ENCODE measurements at places on chromosomes 5 and 9.
A peak's percentile ranks its signal among the peaks of the same experiment; 100 is the strongest.

DNA sequence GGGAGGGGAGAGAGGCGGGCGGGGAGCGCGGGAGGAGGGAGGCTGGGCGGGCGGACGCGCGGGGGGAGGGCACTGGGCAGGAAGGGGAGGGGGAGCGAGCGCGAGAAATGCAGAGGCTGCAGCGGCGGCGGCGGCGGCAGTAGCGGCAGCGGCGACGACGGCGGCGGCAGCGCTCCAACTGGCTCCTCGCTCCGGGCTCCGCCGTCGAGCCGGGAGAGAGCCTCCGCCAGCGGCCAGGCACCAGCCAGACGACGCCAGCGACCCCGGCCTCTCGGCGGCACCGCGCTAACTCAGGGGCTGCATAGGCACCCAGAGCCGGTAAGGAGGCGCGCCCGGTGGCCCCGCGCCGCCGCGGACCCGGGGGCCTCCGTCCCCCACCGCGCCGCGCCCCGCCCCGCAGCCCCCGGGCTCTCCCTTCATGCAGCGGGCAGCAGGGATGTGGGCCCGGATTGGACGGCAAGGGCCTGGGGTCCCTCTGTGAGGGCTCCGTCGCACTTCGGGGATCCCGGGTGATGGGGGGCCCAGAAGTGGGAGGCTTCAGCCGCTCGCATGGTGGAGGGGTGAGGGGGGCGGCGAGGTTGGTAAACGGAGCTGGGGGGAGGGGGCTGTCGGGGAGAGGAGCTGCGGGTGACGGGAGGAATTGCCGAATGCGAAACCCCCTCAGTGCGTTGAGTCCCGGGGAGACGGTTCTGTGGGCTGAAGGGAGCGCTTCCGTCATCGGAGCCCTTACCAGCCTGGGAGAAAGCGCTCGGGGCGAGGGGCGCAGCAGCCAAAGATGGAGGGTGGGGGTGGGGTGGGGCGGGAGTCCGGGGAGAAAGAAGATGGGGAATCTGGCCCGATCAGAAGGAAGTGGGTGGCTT lies at the start of gene BASP1:
TSS of gene BASP1 (plus strand) at position 139 of the 860 bp plus-strand sequence. CDS start 57,586 bp downstream, outside the sequence.
- H3K27ac ChIP-seq, result no peak within 1 kb of the TSS
- peak within 1 kb of the TSS; percentile 61 for H3K4me3 ChIP-seq
- peaks cover 23% of the 10 kb centered on the region for H3K27me3 ChIP-seq
- H3K36me3 ChIP-seq, result peaks cover 1% of the 10 kb centered on the region

DNA sequence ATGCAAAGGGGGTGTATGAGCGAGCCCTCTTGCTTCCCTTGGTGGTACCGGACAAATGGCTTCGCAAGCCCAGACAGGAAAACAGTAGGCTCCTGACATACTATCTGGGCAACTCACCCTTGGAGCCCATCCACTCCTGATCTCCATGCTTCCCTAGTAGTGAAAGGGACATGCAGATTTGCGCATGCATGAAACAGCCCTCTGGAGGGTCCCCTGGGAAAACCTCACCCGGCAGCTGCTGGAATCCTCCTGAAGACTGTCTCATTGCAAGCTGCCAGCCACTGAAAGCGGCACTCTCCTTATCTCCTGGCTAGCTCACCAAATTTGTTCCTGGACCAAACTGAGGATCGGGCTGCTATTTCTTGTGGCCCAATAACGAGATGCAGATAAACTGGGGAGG lies 10.2 kb downstream of the ZNF169 start:
- H3K27ac ChIP-seq, result no peak overlapping the region
- DNase-seq, result no peak
- H3K27me3 ChIP-seq, result no peaks in the 10 kb centered on the region

DNA sequence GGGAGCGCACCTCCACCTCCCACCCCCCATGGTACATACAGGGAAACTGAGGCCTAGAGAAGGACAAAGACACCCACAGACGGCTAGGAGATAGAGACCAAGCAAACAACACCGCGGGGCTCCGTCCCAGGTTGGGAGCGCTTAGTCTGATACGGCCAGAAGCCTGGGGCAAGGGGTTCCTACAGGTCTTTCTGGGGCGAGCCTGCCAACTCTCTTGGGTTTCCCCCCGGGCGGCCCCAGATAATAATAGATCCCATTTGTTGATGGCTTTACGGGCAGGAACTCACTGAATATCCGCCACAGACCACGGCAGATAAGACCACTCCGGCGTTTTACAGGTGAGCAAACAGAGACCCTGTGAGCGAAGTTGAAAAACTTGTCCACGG lies 5.0 kb upstream of the EBF1 start:
- H3K27ac ChIP-seq, result no peak overlapping the region
- H3K4me3 ChIP-seq, result no peak overlapping the region
- H3K4me1 ChIP-seq, result peaks cover 32% of the 10 kb centered on the region

DNA sequence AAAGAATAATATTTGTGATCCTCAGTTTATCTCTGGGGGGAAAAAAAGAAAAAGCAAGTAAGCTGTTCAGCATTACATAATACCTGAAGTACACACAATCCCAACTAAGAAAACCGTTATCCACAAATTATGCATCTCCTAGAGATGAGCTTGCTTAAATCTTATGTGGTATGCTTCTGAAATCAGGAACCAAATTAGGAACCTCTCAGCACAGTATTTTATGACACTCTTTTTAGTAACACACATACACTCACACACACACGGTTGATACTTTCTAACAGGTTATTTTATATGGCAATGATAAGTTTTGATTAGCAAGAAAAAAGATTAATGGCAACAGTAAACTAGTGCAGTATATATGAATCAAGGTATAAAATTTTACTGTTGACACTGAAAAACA lies 1.2 kb upstream of the ZNF510 start:
- H3K4me3 ChIP-seq, result peak overlapping the region; percentile 94
- H3K27ac ChIP-seq, result peak overlapping the region; percentile 98
- peaks cover 30% of the 10 kb centered on the region for H3K4me1 ChIP-seq
- H3K27me3 ChIP-seq, result no peaks in the 10 kb centered on the region
- peaks cover 23% of the 10 kb centered on the region for H3K36me3 ChIP-seq

- DNase-seq, result no peak
- peak overlapping the region; percentile 5 for H3K4me3 ChIP-seq
- peaks cover 10% of the 10 kb centered on the region for H3K4me1 ChIP-seq
- H3K27me3 ChIP-seq, result peaks cover 11% of the 10 kb centered on the region
- H3K27ac ChIP-seq, result peak overlapping the region; percentile 11
Measured at GRCh38 chr5:168227973-168228615, 63.4 kb upstream of the WWC1 start.

- no peak overlapping the region for H3K27ac ChIP-seq
- no peak for DNase-seq
- peaks cover 7% of the 10 kb centered on the region for H3K36me3 ChIP-seq
- no peak overlapping the region for H3K4me3 ChIP-seq
Measured at GRCh38 chr5:476814-477175, 33.8 kb downstream of the EXOC3 start.

DNA sequence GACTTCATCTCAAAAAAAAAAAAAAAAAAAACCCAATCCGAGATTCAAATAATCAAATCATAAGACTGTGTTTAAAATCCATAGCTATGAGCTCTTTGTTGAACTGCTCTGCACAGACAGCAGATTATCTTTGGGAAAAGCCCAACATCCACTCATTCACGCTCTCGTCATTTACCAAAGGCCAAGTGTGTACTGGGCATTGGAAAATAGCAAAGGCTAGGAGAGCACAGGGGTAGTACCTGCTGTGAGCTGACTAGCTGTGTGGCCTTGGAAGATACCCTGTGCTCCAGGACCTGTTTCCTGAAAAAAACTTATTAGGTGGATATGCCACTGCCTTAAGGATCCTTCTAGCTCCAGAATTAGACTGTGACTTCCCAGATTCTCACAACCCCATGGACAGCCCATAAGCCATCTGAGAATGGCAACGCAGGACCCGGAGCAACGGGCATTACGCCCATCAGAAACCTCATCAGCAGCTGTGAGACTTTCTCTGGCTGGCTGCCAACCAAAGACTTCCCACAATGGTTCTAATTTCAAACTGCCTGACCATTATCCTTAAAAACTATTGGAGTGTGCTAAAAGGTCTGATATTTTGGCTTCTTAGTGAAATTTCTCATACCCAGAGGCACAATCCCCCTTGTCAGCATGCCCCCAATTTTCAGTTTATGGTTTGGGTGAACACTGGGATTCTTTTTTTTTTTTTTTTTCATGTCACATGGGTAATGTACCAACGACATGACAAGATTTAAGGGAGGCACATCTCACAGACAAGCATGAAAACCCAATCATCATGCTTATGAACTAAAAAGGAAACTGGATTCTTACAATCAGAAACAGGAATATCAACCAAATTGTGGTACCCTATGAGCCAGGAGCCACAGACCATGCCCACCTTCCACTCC lies 16.8 kb downstream of the SERINC5 start:
- DNase-seq, result no peak
- no peak overlapping the region for H3K27ac ChIP-seq
- H3K4me3 ChIP-seq, result no peak overlapping the region
- peaks cover 24% of the 10 kb centered on the region for H3K4me1 ChIP-seq

GRCh38 chr5:169416583-169417196 lies 115.8 kb upstream of the SLIT3 start:
- DNase-seq, result no peak
- H3K27ac ChIP-seq, result no peak overlapping the region
- no peaks in the 10 kb centered on the region for H3K4me1 ChIP-seq
- H3K36me3 ChIP-seq, result no peaks in the 10 kb centered on the region
- peaks cover 16% of the 10 kb centered on the region for H3K27me3 ChIP-seq

- no peak overlapping the region for H3K27ac ChIP-seq
- H3K27me3 ChIP-seq, result peaks cover 15% of the 10 kb centered on the region
Measured at GRCh38 chr9:18848657-18849056, 184.4 kb downstream of the SAXO1 start.

- H3K4me1 ChIP-seq, result no peaks in the 10 kb centered on the region
- DNase-seq, result no peak
Measured at GRCh38 chr5:91255396-91256141, 127.5 kb downstream of the ARRDC3 start.

DNA sequence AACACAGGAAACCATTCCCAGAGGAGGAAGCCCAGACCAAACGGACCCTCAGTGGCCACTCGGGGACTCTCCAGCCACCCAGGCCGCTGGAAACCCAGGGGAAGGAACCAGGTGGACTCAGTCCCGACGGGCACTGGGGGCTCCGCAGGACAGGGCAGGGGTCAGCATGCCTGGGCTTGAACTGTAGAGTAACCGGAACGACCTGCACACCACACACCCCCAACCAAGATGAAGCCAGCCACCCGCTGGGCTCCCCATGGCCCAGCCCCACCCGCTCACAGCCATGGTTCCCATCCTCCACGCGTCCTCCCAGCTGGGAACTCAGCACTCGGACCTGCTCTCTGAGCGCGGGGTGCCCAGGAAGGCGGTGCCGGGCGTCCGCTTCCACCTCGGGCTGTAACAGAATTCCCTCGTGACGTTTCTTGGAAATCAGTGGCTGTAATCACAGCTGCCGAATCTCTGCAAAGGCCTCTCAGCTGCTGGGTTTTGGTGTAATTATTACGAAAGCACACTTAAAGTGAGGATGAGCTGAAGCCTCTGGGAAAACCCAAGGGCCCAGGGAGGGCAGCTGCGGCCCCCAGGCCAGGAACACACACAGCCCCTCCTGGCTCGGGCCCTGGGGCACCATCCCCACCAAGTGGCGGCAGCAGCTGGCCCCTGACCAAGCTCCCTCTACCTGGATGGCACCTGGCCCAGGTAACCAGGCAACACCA lies 13.8 kb downstream of the NACC2 start:
- H3K36me3 ChIP-seq, result peaks cover 2% of the 10 kb centered on the region
- H3K27me3 ChIP-seq, result no peaks in the 10 kb centered on the region
- peaks cover 28% of the 10 kb centered on the region for H3K4me1 ChIP-seq
- H3K4me3 ChIP-seq, result no peak overlapping the region

- no peaks in the 10 kb centered on the region for H3K36me3 ChIP-seq
- DNase-seq, result no peak
- peaks cover 20% of the 10 kb centered on the region for H3K27me3 ChIP-seq
- no peak overlapping the region for H3K27ac ChIP-seq
Measured at GRCh38 chr5:107779437-107779836, 108.7 kb upstream of the EFNA5 start.

GRCh38 chr5:64201996-64202395 lies 36.4 kb downstream of the RNF180 start:
- no peaks in the 10 kb centered on the region for H3K4me1 ChIP-seq
- no peaks in the 10 kb centered on the region for H3K36me3 ChIP-seq
- no peak overlapping the region for H3K27ac ChIP-seq
- no peak overlapping the region for H3K4me3 ChIP-seq
- no peaks in the 10 kb centered on the region for H3K27me3 ChIP-seq

GRCh38 chr9:106707738-106708474 lies 155.1 kb upstream of the ZNF462 start:
- H3K4me1 ChIP-seq, result no peaks in the 10 kb centered on the region
- DNase-seq, result no peak
- no peak overlapping the region for H3K27ac ChIP-seq

- H3K4me3 ChIP-seq, result no peak overlapping the region
- no peaks in the 10 kb centered on the region for H3K36me3 ChIP-seq
- no peak for DNase-seq
- H3K27me3 ChIP-seq, result no peaks in the 10 kb centered on the region
- peaks cover 18% of the 10 kb centered on the region for H3K4me1 ChIP-seq
- no peak overlapping the region for H3K27ac ChIP-seq
Measured at GRCh38 chr5:60993875-60994571, 49.0 kb downstream of the NDUFAF2 start.

DNA sequence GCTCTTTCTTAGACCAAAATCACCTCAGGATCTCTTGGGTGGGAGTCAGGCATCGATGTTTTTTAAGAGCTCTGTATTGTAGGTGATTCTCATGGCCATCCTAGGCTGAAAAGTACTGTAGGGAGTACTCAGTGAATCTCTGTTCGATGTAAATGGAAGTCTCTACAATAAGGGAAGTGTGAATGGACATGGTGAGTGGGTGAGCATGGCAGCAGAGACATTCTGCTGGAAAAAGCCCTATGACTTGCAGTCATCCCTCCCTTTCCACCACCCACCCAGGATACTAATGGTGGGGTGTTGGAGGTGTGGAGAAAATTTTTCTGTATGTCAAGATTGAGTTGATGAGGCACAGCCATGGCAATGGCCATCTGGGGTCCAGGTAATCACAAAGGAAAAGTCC lies 30.9 kb downstream of the ZNF366 start:
- no peak overlapping the region for H3K4me3 ChIP-seq
- DNase-seq, result no peak
- no peak overlapping the region for H3K27ac ChIP-seq
- no peaks in the 10 kb centered on the region for H3K36me3 ChIP-seq
- no peaks in the 10 kb centered on the region for H3K4me1 ChIP-seq

DNA sequence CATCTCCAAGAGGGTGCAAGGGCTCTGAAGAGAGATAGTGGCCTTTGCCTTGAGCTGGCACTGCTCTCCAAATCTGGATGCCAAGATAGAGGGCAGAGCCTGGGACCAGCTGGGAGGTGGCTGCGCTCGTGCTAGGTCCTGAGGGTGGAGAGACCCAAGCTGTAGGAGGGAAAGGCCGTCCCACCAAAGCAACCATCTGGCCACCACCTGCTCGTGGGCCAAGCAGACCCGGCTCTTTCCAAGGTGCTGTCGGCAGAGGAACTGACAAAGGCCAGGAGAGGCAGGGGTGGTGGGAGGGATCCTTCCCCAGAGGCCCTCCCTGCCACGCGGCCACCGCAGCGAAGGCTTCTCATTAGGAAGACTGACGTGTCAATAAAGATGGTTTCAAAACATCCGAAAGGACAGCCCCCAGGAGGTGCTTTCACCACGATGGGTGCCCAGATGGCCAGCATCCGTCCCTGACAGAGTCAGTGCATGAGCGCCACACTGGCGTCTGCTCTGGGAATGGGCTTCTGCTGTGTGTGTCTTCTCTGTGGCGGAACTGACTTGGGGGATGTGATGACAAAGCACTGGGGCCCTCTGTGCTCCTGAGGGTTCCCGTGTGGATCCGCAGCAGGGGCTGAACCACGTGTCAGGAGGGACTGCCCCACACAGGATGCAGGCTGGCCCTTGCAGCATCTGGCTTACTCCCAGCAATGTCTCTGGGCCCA lies 213.5 kb downstream of the FANCC start:
- no peaks in the 10 kb centered on the region for H3K27me3 ChIP-seq
- H3K27ac ChIP-seq, result peak overlapping the region; percentile 79
- H3K4me1 ChIP-seq, result no peaks in the 10 kb centered on the region
- DNase-seq, result no peak
- H3K36me3 ChIP-seq, result peaks cover 3% of the 10 kb centered on the region
- H3K4me3 ChIP-seq, result no peak overlapping the region
